Glomerular endothelial cell (primary cell): ENCODE measurements at places on chromosomes 3 and 15.

- no peak for DNase-seq
These were observed 520.4 kb downstream of the FOXP1 start for GRCh38 chr3:71062952-71063772.

- no peak for DNase-seq
These were observed 14.5 kb downstream of the EPHB1 start for GRCh38 chr3:134809427-134810051.

DNA sequence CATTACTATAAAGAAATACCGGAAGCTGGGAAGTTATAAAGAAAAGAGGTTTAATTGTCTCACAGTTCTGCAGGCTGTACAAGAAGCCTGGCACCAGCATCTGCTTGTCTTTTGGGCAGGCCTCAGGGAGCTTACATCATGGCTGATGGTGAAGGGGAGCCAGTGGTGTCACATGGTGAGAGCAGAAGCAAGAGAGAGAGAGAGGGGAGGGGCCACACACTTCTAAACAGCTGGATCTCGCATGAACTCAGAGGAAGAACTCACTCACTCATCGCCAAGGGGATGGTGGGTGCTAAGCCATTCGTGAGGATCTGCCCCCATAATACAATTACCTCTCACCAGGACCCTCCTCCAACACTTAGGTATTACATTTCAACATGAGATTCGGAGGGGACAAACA, 51.8 kb upstream of the ANKRD34C start:
- no peak for DNase-seq

GRCh38 chr15:66114863-66115425, 138.6 kb downstream of the MEGF11 start:
- no peak for DNase-seq

DNA sequence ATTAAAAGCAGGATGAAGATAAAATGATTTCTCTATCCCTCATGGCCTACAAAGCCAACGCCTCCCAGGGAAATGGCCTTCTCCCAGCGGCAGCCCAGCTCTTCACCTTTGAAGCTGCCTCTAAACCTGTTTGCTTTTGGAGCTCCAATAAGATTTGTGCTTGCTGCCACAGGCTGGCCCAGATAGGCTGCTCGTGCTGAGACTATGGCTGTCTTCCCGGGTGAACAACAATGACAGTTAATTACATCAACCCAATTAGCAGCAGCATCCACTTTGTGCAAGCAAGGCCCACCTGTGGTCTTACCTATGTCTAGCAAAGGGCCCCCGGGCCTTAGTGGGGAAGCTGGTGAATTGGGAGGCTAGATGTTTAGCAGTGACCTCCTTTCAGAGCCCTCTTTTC, 179.6 kb downstream of the P3H2 start:
- DNase-seq = no peak

GRCh38 chr3:191373327-191373726, 43.0 kb upstream of the UTS2B start:
- DNase-seq = no peak

DNA sequence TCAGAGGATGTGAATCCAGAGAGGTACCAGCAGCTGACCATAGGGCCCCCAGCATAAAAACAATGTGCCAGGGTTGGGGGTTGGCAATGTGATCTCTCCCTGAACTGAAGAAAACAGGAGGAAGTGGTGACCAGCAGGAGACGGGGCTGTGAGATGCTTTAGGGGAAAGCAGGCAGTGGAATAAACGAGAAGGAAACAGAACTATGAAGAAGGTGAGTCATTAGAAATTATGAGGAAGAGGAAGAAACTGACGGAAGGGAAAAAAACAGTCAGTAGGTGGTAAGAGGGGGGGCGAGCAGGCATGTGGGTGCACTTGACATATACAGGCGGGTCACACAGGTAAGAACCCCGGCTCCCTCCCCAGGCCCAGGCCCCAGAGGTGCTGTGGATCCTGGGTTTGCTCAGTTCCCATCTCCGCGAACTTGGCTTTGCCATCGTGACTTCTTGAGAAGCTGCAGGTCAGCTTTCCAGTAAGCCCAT, 42.2 kb upstream of the B3GNT5 start:
- no peak for DNase-seq

DNA sequence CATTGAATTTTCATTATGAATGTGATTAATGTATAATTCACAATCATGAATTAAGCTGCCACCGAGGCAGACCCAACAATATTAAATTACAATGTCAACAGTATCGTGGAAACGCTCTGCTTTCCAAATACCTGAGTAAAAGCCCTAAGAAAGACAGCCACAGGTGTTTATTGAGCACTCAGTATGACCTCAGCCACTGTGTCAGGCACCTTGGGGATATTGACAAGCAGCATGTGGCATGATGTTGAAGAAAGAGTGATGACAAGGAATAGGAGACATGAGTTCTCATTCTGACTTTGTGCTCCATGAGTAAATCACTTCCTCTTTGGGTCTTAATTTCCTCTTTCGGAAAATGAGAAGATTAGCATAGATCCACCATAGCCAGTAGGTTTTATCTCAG, 12.8 kb downstream of the C2CD4A start:
- DNase-seq = no peak

DNA sequence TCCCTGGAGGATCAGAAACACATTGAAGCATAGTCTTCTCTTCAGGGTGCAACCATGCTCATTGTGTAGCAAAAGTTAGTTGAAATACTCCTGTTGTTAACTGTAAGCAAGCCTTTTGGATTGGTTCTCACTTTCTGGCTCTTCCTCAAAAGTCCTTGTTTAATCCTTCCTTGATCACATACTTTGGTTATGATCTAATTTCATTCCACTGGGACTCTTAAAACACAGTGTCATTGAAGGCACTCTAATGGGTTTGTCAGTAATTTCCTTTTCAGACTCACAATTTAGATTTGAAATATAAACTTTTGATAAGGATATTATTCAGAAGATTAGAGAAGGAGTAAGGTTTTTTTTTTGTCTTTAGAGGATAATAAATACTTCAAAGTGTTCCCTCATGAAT, 451.7 kb upstream of the SGO1 start:
- no peak for DNase-seq

GRCh38 chr15:41908736-41909461, 15.0 kb upstream of the SPTBN5 start:
- DNase-seq = no peak

DNA sequence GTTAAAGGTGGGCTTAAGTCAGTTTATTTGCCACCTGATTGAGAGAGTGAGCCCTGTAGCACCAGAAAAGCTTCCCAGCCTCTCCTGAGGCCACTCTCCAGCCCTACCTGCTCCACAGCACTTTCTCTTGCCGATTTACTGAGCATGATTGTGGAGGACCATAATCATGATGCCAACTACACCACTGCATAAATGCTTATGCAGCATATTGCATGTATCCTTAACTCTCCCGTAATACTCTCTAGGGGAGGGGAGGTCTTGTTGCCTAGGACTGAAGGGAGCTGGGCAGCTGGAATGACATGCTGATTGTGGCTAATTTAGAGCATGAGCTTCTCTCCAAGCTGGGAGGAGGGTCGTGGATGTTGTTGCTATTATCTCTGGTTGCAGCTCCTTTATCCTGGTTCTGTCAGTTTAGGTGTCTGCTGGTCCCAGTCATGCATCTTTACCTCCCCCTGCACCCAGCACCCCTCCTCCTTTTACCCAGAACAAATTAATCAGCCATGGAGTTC, 54.3 kb downstream of the GPD1L start:
- DNase-seq = no peak

GRCh38 chr3:51361746-51362145, 23.3 kb upstream of the MANF start:
- no peak for DNase-seq
